ENCODE measurements at places on chromosomes 4 and X.

- DNase-seq, result peak; percentile 67
Observed at GRCh38 chr4:80202190-80202711, 4.9 kb downstream of the PRDM8 start.

- DNase-seq, result no peak
Observed at GRCh38 chrX:102517326-102517725, 787 bp upstream of the TMSB15A start.

GRCh38 chrX:4588056-4588455, 874.6 kb upstream of the PRKX start:
- no peak for DNase-seq

GRCh38 chr4:94338681-94339351, 3.8 kb downstream of the HPGDS start:
- no peak for DNase-seq

- no peak for DNase-seq
Observed at GRCh38 chr4:78870056-78870455, 69.2 kb downstream of the PAQR3 start.

- DNase-seq, result peak; percentile 1
Observed at GRCh38 chr4:159206427-159206871, 103.6 kb downstream of the RAPGEF2 start.

DNA sequence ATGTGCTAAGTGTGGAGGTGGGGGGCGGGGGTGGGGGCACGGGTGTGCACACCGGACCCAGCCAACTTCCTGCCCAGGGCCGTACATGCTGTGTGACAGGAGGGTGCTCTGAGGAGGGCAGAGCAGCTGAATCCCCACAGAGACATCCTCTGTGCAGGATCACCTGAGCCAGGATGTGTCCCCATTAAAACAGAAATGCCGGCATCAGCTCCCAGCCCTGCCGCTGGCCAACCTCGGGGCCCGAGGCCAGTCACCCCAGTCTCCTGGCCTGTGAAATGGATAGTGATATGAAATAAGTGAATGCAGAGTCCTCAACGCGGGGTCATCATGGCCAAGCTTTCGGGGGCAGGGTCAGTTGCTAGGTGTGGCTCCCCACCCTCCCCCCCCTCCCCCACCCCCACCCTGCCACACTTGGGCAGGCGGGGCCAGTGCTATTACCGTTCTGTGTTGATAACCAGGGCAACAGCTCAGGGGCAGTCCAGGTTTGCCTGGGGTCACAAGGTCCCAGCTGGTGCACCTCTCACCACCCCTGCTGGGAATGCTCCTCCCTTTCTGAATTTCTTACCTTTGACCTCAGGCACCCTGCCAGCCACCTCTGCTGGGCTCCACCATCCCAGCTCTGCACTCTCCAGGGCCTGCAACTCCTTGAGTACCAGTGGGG, 227.2 kb upstream of the PSAPL1 start:
- DNase-seq, result no peak

- no peak for DNase-seq
Observed at GRCh38 chr4:72975488-72975784, 94.1 kb downstream of the COX18 start.

DNA sequence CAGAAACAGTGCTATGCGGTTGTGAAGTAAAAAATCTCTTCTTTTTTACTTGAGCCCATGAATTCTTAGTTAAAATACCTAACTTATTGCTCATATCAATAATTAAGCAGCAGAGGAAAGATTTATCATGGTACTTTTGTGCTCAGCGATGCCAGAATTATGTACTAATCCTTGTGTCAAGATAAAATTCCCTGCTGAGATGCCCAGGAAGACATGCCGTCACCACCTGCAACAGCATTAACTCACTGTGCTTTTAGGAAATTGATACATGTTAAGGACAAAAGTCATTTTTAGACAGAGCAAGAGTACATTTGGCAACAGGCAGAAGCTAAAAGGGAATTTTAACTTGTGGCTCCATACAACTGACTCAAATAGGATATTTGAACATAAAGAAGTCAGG, 138.9 kb downstream of the NPNT start:
- DNase-seq, result no peak

- DNase-seq, result no peak
Observed at GRCh38 chrX:115595049-115595448, 34.1 kb downstream of the PLS3 start.

GRCh38 chr4:177483271-177483670, 41.0 kb upstream of the AGA start:
- DNase-seq, result no peak

DNA sequence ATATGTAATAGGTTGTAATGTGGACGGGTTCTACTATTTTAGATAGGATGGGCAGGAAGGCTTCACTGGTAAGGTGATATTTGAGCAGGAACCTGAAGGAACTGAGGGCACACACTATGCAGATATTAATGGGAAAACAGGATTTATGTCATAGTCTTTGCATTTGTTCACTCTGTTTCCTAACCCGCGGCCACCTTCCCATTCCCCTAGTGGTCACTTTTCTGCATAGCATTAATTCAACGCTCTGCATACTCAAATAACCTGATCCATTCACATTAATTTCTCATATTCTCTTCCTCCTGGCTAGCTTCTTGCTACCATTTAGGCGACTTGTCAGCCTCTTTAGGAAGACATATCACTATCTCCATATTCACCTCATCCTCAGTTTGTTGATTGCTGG, 61.5 kb downstream of the GSPT2 start:
- DNase-seq, result no peak

GRCh38 chrX:1853916-1854315, 239.1 kb downstream of the ASMT start:
- no peak for DNase-seq

- DNase-seq, result no peak
Observed at GRCh38 chr4:181559637-181560036, 683.6 kb upstream of the TENM3 start.

DNA sequence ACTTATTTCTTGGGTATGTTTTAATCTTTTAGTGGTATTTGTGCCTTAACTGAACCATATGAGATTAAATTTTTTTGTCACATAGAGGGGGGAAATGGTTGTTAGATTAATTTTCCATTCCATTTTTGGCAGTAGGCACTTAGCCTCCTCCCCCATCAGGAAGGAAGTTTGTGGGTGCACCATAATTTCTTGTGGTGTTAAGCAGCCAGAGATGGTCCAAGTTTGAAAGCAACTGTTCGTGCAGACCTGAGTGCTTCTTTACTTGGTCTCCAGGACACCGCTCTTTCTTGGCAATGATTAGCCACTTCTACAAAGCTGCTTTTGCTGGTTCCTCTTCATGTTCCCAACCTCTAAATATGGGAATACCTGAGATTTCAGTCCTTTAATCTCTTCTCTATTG, 92.7 kb upstream of the RPL34 start:
- DNase-seq, result no peak

GRCh38 chr4:107850438-107850837, 25.7 kb downstream of the SGMS2 start:
- DNase-seq, result no peak

GRCh38 chrX:80751456-80751855, 58.2 kb downstream of the BRWD3 start:
- DNase-seq, result no peak

- no peak for DNase-seq
Observed at GRCh38 chrX:54181202-54181953, 1.7 kb downstream of the FAM120C start.

DNA sequence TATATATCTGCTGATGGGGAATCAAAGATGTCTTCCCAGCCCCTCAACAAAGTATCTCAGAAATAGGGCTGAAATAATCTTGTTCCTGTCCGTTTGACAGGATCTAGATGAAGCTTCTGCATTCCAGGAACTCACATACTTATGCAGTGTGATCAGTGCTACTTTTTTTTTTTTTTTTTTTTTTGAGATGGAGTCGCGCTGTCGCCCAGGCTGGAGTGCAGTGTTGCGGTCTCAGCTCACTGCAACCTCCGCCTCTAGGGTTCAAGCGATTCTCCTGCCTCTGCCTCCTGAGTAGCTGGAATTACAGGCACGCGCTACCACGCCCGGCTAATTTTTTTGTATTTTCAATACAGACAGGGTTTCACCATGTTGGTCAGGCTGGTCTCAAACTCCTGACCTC, 36.4 kb downstream of the DHX15 start:
- DNase-seq, result no peak

DNA sequence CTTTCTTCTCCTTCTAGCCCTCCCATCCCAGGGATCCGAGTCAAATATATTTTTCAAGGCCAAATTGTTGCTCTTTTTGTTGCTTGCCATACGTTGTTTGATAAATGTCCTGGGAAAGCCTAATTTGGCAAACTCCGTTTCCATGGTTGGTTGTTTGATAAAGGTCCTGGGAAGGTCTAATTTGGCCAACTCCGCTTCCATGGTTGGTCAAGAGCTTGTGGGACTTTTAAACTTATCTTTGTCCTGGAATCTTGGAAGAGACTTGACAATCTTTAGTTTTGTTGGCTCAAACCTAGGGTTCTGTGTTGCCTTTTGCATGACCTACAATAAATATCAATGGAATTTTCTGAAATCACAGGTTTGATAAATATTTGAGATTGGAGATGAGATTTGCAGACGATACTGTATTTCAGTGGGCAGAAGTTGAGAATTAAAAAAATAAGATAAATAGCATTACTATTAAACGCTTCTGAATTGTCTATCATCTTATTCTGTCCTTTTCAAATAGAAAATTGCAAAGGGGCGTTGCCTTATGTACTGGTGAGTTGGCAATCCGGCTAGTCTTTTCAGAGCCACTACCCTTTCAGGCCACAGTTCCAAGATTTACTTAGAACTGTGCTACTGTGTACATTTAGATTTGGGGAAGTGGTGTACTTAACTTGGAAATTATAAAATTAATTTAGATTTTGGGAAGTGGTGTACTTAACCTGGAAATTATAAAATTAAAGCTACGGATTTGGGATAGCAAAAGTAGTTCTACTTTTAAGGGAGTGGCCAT, 804 bp downstream of the OSTC start:
- no peak for DNase-seq

DNA sequence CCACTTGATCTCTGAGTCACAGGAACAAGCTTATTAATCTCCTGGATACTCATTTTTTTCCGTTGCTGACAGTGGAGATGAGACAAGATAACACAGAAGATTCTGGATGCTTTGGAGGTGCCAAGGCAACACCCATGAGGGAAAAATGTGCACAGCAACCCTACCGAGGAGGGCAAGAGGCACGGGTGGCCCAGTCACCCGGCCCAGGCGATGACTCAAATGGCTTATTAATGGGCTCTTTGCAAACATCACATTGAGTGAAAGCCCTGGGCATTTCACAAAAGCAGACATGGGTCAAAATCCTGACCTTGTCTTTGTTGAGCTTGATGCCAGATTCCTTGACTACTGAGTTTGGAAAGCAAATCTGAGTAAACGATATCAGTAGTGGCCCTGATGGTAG, 315.1 kb downstream of the STK32B start:
- DNase-seq, result no peak

- DNase-seq, result no peak
Observed at GRCh38 chr4:18422685-18423084, 401.1 kb upstream of the LCORL start.

DNA sequence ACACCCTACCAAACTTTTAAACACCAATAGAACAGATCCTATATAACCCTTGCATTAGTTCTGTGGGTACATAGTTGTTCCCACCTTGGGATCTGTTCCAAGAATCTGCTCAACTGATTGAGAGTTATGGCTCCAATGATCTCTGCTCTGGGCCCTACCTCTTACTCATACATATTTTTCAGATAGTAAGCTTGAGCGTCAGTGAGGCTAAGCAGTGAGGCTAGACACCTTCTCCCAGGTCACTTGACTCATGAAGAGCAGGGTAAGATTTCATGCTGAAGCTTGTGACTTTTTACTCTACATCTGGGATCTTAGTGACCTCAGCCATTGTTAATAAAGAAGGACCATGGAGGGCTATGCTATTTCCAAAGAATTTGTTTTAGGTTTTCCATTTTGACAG, 23.1 kb upstream of the TNIP3 start:
- no peak for DNase-seq

DNA sequence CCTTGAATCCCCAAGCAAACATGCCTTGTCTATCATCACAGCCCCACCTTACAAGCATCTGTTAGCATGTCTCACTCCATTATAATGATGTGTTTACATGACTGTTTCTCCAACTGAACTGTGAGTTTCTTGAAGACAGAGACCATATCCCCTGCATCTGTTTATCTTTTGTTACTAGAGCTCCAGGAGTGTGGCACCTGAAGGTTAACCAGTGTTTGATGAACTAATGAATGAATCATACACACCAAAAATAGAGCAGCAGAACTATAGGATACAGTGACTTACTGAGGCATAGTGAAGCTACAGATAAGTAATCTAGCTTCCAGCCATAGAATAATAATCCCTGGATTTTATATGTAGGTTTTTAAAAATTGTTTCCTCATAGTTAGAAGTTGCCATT, 331.0 kb downstream of the PCDH7 start:
- DNase-seq, result no peak

DNA sequence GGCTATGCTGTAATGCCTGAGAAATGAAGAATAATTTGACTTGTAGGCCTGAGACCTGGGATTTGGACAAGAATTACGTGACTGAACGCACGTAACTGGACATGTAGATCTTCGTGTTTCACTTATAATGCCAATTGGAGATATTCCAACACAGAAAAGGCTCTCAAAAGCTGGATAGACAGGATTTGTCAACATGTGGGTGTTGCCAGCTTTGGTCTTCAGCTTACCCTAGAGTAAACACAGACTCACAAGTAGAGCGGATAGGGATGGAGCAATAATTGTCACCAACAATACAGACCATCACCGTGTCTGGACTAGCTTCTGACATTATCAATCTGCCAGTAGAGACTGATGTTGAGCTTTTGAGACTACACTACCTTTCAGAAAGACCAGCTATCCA, 1511.0 kb upstream of the ADGRL3 start:
- no peak for DNase-seq

GRCh38 chr4:16021804-16022560, 59.0 kb upstream of the FGFBP2 start:
- no peak for DNase-seq

DNA sequence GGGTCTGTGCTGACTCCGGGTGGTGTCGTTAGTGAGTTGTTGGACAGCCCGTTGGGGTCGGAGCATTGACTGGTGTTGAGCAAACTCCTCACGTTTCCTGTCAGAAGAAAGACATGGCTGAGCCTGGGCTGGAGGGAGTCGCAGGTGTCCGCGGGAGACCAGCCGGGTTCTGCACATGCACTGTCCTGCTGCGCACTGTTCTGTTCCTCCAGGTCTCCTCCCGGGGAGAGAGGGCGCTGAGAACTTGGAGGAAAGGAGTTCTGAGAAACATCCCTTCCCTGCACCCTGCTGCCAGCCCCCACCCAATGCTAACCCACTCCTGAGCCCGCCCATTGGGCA, 1.1 kb downstream of the ZNF141 start:
- DNase-seq, result no peak

DNA sequence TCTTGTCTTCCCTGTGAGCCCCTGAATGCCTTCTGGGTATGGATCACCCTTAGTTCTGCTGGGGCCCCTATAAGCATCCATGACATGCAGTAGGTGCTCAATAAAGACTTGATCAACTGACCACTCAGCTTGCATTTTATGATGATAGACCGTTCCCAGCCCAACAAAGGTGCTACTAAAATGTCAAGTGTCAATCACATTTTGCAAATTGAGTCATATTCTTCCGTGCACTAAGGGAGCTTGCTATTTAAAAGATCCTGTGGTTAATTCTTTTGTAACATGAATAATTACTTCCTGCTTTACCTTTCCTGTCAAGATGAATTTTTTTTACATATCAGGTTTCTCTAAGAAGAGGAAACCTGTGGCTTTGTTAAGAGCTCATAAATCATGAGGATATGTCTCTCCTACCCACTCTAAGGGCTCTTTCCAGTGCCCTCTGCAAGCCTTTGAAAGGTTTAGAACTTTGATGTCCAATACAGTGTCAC, 47.6 kb downstream of the SH3KBP1 start:
- no peak for DNase-seq

All from stimulated activated CD8-positive, alpha-beta memory T cell treated with anti-CD3 and anti-CD28 coated beads, Interleukin-4, amount 100 ng/mL, for 24 hours (primary cell).